CD14-positive monocyte (primary cell): ENCODE measurements at places on chromosomes 1 and 21. TPM values are rescaled to one million over a fixed set of nuclear protein-coding genes. Genes with fewer than 3 reads are reported as not detected.

DNA sequence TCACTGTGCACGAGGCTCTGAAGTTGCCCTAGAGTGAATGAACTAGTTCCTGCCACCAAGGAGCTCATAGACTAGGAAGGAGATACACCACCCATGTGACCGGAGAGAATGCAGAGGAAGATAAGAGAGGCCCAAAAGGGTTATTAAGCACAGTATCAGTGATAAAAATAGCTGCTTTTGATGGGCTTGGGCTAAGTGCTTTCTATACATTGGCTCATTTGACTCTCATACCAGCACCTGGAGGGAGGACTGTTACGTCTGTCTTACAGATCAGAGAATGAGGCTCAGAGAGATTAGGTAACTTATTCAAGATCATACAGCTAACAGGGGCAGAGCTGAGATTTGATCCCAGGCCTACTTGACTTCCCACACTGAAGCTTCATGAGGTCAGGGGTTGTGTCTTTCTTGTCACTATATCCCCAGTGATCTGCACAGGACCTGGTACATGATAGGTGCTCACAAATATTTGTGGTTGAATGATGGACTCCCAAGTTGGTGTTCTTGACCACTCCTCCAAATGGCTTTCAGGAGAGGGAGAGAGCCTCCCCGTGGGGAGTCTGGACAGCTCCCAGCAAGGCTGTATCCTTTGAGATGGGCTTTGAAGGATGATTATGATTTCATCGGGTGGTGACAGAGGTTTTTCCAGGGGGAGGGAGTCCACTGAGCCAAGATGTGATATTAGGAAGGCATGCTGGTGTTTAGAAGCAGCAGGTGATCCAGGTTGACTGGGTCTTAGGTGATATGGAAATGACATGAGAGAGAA is 14.4 kb downstream of the PPFIA4 start:
- no peaks in the 10 kb centered on the region for H3K36me3 ChIP-seq
- no peaks in the 10 kb centered on the region for H3K4me1 ChIP-seq
- no peaks in the 10 kb centered on the region for H3K27me3 ChIP-seq
- no peak overlapping the region for H3K4me3 ChIP-seq
- H3K27ac ChIP-seq = no peak overlapping the region
- DNase-seq = no peak

GRCh38 chr1:110218739-110219138 is 8.6 kb downstream of the KCNC4 start:
- no peaks in the 10 kb centered on the region for H3K4me1 ChIP-seq
- H3K36me3 ChIP-seq = no peaks in the 10 kb centered on the region
- H3K27ac ChIP-seq = no peak overlapping the region
- H3K27me3 ChIP-seq = no peaks in the 10 kb centered on the region
- no peak overlapping the region for H3K4me3 ChIP-seq

DNA sequence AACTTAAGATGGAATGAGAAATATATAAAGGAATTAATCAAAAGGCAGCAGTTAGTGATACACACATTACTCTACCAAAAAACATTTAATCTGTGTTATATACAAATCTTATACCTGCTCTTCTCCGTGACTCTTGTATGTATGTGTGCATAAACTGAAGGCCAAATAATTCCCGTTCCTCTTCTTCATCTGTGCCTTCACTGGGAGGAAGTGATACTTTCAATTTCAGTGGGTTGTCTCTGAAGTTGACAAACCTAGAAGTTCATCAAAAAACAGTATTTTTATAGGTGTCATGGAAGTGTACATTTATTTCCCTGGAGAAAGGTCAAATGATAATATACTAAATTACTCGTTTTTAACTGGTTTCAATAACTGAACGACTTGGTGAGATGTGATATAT is 19.3 kb downstream of the TRMT13 start:
- peak; percentile 19 for DNase-seq
- peaks cover 37% of the 10 kb centered on the region for H3K36me3 ChIP-seq
- H3K27ac ChIP-seq = peak overlapping the region; percentile 36
- no peaks in the 10 kb centered on the region for H3K27me3 ChIP-seq

- H3K27ac ChIP-seq = peak overlapping the region; percentile 58
- H3K4me3 ChIP-seq = no peak overlapping the region
- no peaks in the 10 kb centered on the region for H3K27me3 ChIP-seq
- H3K36me3 ChIP-seq = peaks cover 62% of the 10 kb centered on the region
Observed at GRCh38 chr1:93111561-93111960, 32.5 kb downstream of the MTF2 start.

DNA sequence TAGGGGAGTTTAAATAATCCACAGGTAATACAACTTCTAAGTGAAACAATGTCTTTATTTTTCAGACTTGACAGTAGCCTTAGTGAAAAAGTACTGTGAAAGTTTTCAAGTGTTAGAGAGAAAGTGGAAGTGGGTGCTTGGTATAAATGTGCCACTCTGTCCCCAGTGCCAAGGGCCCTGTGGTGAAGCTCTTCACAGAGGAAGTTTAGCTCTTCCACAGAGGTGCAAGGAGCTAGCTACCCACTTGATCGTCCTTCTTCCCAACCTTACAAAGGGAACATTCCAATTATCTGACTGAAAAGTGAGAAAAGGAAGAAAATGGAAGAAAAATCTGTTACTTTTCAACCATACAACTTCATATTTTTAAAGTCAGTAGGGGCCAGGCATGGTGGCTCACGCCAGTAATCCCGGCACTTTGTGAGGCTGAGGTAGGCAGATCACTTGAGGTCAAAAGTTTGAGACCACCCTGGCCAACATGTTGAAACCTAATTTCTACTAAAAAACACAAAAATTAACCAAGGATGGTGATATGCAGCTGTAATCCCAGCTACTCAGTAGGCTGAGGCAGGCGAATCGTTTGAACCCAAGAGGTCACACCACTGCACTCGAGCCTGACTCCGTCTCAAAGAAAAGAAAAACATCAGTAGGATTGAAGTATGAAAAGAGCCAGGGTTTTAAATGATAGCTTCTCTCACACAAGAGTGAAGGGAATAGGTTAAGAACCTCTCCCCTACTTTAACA is 41.0 kb upstream of the PTPRC start:
- H3K27me3 ChIP-seq = no peaks in the 10 kb centered on the region
- no peaks in the 10 kb centered on the region for H3K36me3 ChIP-seq
- peak overlapping the region; percentile 29 for H3K27ac ChIP-seq
- peaks cover 14% of the 10 kb centered on the region for H3K4me1 ChIP-seq

- H3K4me1 ChIP-seq = no peaks in the 10 kb centered on the region
- H3K27me3 ChIP-seq = no peaks in the 10 kb centered on the region
- DNase-seq = no peak
- no peak overlapping the region for H3K4me3 ChIP-seq
Observed at GRCh38 chr1:12075195-12076114, 12.4 kb downstream of the TNFRSF8 start.

DNA sequence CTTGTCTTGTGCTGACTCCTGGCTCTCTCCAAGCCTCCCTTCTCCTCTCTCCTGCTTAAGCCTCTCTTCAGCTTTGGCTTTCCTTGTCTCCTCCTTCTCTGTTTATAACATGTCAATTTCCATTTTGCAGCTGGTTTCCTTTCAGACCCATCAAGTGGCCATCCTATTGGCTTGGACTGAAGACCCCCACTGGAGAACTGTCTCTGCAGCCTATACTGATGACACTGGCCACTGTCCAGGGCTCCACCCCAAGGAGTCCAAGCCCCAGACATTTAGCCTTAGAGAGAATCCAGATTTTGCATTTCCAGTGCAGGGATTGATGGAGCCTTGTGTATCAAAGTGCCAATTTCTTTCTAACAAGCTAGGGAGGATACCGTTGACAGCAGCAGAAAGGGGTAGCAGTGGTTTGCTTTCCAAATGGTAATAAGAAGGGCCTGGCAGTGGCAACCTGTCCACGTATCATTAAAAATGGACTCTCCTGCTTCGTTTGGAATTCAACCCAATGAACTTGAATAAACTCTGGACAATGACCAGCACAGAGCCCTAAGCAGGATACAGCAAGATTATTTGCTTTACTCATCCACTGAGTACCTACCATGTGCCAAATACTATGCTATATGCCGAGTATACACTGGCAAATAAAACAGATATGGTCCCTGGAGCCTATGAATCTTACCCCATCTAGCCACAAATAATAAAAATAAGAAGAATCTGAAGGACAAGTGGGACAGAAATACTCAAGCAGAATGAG is 6.5 kb downstream of the OVAAL start:
- no peak for DNase-seq
- H3K27ac ChIP-seq = no peak overlapping the region
- no peaks in the 10 kb centered on the region for H3K4me1 ChIP-seq
- H3K4me3 ChIP-seq = no peak overlapping the region
- no peaks in the 10 kb centered on the region for H3K36me3 ChIP-seq
- H3K27me3 ChIP-seq = no peaks in the 10 kb centered on the region

GRCh38 chr1:173420330-173420806 is 56.8 kb upstream of the PRDX6 start:
- no peaks in the 10 kb centered on the region for H3K27me3 ChIP-seq
- DNase-seq = peak; percentile 73
- no peaks in the 10 kb centered on the region for H3K36me3 ChIP-seq
- H3K27ac ChIP-seq = no peak overlapping the region
- H3K4me1 ChIP-seq = peaks cover 47% of the 10 kb centered on the region

The TFF2 gene
- polyA plus RNA-seq = not detected in 2 replicates

- no peak for DNase-seq
- no peak overlapping the region for H3K27ac ChIP-seq
- no peaks in the 10 kb centered on the region for H3K27me3 ChIP-seq
- no peaks in the 10 kb centered on the region for H3K36me3 ChIP-seq
- no peak overlapping the region for H3K4me3 ChIP-seq
Observed at GRCh38 chr21:21385404-21385803, 387.2 kb downstream of the NCAM2 start.

The PLPP3 gene
- 0.11 and 0.32 TPM in 2 replicates for polyA plus RNA-seq

- H3K4me1 ChIP-seq = no peaks in the 10 kb centered on the region
- H3K27ac ChIP-seq = peak overlapping the region; percentile 15
- H3K36me3 ChIP-seq = peaks cover 18% of the 10 kb centered on the region
- no peak overlapping the region for H3K4me3 ChIP-seq
- H3K27me3 ChIP-seq = no peaks in the 10 kb centered on the region
Observed at GRCh38 chr1:184740344-184740743, 14.3 kb downstream of the EDEM3 start.

DNA sequence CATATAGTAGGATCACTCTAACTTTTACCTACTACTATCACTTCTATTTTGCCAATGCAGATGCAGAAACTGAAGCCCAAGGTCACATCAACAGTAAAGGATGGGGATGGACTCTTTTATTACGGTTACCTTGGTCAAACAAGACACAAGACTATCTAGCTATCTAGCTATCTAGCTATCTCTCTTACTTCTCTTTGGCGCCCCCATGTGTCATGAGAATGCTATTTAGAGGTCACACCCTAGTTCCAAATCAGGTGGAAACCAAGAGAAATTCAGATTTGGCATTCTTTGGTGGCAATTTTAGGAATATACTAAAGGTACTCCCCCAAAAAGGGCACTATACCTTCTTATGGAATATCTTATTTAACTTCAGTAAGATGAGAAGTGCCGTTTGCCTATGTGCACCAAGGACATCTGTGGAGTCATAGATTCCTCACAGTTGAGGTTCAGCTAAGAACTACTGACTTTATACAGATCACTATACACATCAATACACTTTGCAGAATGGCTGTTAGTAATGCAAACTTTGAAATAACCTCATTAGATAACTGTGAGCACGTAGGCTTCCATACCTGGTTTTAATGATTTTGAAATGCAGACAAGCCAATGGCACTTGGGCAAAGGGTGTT is 6.7 kb downstream of the ZNF648 start:
- peaks cover 39% of the 10 kb centered on the region for H3K27me3 ChIP-seq
- DNase-seq = peak; percentile 47
- H3K4me1 ChIP-seq = no peaks in the 10 kb centered on the region

DNA sequence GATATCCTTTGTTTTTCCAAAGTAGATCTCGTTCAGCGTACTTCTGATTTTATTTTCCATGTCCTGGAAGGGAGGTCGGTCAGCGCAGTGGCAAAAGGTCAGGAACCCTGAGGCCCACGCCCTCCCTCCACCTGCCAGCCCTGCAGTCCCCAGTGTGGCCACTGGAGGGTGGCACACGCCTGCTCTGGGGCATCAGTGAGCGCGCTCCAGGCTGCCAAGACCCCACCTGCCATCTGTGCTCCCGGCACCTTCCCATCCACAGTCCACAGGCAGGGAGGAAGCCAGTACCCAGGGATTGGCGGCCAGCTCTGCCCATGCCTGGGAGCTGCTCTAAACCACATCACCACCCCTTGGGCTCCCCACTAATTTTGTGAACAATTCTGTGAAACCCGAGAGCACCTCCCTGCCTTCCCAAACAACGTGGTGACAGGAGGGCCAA is 32.3 kb downstream of the SLC66A1 start:
- no peak overlapping the region for H3K4me3 ChIP-seq
- H3K36me3 ChIP-seq = peaks cover 70% of the 10 kb centered on the region
- peaks cover 35% of the 10 kb centered on the region for H3K4me1 ChIP-seq
- H3K27me3 ChIP-seq = no peaks in the 10 kb centered on the region

DNA sequence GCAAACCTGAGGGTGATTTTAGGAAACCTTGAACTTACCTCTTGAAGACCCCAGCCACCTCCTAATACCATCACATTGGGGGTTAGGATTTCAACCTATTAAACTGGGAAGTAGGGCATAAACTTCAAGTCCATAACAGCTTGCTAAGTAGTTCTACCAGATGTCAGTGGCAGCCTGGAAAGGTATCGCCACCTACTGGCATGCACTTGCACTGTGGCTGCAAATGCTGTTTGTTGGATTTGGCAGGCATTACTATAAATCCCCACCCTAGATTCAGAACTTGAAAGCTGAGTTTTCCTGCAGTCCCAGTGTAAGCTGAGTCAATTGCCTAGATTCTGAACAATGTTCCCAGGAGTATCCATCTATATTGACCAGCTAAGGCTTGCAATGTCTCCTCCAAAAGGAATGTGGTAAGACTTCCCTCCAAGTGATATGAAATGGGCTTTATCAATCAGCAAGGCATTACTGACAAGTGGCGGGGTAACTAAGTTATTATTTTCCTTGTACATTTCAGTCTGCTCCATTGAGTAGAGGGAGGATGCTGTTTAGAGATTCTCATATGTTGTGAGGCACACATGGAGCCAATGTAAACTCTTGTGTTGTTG is 474.5 kb downstream of the PTPRC start:
- no peak overlapping the region for H3K4me3 ChIP-seq
- no peaks in the 10 kb centered on the region for H3K4me1 ChIP-seq
- peak; percentile 33 for DNase-seq
- no peaks in the 10 kb centered on the region for H3K27me3 ChIP-seq
- no peak overlapping the region for H3K27ac ChIP-seq

- no peaks in the 10 kb centered on the region for H3K4me1 ChIP-seq
- no peak overlapping the region for H3K4me3 ChIP-seq
- H3K36me3 ChIP-seq = peaks cover 17% of the 10 kb centered on the region
- H3K27me3 ChIP-seq = no peaks in the 10 kb centered on the region
- no peak for DNase-seq
Observed at GRCh38 chr1:18893120-18893519, 9.2 kb downstream of the ALDH4A1 start.
